ENCODE measurements at places on chromosomes 5 and 9.

- no peak for DNase-seq
Observed at GRCh38 chr5:53008751-53009150, 19.6 kb downstream of the ITGA2 start.

- DNase-seq: no peak
Observed at GRCh38 chr9:134560654-134561053, 80.9 kb upstream of the COL5A1 start.

DNA sequence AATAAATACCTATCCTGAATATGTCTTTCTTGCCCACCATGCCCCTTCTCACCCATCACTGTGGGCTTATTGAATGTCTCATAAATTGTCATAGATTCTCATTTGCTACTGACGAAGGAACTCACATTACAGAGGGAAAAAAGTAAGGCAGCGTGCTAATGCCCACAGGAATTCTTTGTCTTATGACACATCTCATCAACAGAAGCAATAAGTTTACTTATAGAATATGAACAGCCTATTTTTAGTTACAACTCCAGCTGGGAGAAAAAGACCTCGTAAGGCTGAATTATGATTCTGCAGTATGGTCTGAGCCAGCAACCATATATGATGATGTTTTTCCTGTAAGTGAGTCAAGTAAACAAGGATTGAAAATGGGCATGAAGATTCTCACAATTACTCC lies 22.4 kb upstream of the ATG10 start:
- DNase-seq: no peak

DNA sequence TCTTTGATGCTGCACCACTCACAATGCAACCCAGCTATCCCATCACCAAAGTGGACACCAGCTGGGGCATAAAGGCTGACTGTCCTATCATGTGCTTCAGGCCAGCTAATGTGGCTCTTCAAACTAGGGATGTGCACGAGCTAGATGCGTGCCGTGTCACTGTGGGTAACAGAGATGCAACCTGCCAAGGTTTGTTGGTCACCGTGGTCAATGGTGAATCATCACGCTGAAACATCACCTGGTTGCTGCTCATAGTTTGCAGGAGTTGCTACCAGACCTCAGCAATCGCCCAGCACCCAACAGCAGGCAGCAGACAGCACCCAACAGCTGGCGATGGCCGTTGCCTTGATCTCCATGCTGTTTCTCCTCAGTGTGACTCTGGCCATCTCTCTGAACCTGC lies 2.1 kb upstream of the PCDHGA1 start:
- DNase-seq: no peak

DNA sequence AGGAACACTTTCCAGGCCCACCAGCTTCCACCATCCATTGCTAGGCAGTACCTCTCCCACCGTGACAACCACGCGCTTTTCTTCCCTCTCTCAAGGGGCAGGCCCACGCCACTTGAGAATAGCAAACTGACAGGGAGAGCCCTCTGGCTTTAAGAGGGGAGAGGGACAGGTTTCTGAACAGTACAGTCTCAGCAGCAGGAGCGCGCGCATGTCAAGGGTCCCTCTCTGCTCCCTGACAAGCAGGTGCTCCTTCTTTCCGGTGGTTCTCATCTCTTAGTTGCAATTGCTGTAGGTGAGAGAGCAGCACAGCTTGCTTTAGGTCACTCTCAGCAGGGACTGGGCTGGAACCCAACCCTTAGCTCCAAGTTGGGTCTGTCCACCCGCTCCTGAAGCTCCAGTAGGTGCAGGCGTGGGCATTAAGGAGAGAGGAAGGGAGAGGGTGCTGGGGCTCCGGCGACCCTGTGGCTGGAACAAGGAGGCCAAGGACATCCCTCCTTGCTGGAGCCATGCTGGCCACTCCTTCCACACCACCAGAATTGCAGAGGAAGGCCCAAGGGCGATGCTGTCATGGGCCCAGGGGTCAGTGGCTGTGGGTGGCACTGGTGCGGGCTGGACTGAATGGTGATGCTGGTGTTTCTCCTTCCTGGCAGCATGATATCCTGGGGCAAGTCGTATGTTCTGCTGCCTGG lies 9.0 kb upstream of the PHF2 start:
- DNase-seq: no peak

DNA sequence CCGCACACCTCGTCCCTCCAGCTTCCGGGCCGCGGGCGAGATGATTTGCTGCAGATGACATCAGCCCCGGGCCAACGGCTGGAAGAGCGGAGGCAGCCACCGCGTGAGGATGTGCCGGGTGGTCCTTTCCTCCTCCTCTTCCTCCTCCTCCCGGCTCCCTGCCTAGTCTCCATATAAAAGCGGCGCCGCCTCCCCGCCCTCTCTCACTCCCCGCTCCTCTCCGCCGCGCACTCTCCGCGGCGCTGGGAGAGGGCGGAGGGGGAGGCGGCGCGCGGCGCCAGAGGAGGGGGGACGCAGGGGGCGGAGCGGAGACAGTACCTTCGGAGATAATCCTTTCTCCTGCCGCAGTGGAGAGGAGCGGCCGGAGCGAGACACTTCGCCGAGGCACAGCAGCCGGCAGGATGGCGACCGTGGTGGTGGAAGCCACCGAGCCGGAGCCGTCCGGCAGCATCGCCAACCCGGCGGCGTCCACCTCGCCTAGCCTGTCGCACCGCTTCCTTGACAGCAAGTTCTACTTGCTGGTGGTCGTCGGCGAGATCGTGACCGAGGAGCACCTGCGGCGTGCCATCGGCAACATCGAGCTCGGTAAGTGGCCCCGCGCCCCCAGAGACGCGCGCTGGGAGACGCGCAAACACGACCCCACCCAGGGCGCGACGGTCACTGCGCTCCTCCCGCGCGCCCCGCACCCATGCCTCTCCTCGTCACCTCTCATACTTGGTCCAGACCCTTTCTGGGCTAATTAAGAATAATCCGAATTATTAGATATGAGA lies at the start of gene MAP1B:
Gene MAP1B (plus strand): TSS at position 345 of the 770 bp plus-strand sequence. CDS start 57 bp downstream, at position 402.
- no peak for DNase-seq

DNA sequence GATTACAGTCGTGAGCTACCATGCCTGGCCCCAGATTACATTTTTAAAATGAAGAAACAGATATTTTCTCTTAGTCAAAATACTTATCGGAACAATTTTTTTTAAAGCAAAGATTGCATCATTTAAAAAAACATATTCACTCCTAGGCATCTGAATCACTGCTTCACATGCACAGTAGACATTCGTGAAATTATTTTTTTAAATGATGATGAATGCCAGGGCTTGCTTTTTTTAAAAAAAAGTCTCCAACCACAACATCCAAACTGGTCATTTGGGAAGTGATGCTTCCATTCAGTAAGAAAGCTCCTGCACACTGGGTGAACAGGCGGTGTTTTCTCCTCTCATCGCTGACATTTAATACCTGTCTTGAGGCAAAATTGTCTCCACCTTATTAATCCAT lies 223.0 kb upstream of the DMRT1 start:
- DNase-seq: no peak
